ENCODE measurements at places on chromosomes 5 and 9. TPM values are rescaled to one million over a fixed set of nuclear protein-coding genes. Genes with fewer than 3 reads are reported as not detected.

- ATAC-seq = peak; percentile 70
These were observed 13.2 kb downstream of the HNRNPH1 start for GRCh38 chr5:179610109-179610902.

- ATAC-seq = no peak
These were observed 73.5 kb downstream of the SLF1 start for GRCh38 chr5:94691949-94692348.

Gene LHX2
- total RNA-seq = not detected

GRCh38 chr9:101629636-101630035, 34.9 kb upstream of the PPP3R2 start:
- no peak for ATAC-seq

DNA sequence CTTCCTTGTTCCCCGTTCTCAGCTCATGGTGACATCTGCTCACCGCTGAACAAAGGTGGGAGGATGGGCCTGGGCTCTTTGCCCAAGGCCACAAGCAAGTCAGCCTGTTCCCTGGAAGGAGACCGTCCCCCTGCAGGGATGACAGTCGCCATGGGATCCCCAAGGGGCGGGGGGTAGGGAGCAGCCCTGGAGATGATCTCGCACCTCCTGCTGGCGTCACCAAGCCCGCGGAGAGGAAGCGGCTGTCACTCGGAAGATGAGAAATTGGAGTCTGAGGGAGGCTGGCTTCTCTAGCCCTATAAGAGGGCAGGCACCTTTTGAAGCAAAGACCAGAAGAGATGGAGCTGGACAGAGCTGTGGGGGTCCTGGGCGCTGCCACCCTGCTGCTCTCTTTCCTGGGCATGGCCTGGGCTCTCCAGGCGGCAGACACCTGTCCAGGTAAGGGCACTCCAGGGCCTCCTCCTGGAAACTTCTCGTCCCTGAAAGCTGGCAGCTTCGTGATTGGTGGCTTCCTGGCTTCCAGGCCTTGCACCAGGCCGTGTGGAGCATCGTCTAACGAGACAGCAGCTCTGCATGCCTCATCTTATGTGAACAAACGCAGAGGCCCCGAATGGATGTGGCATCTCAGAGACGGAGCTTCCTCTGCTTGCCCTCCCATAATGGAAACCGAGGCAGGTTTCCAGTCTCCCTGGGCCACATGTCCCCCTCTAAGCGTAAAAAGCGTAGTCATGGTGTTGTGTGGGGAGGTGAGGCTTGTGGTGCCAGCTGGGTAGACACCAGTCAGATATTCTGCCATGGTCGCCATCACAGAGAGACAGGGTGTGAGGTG, at the start of gene FCN2:
Gene FCN2, plus strand, starts transcription at position 327 of the 829 bp plus-strand sequence. Its CDS starts 12 bp downstream, at position 339.
- ATAC-seq = no peak

Gene PCSK5
- total RNA-seq = 37.3 TPM

Gene SPINK6
- not detected for total RNA-seq

GRCh38 chr5:15367489-15367888, 132.5 kb upstream of the FBXL7 start:
- ATAC-seq = no peak

DNA sequence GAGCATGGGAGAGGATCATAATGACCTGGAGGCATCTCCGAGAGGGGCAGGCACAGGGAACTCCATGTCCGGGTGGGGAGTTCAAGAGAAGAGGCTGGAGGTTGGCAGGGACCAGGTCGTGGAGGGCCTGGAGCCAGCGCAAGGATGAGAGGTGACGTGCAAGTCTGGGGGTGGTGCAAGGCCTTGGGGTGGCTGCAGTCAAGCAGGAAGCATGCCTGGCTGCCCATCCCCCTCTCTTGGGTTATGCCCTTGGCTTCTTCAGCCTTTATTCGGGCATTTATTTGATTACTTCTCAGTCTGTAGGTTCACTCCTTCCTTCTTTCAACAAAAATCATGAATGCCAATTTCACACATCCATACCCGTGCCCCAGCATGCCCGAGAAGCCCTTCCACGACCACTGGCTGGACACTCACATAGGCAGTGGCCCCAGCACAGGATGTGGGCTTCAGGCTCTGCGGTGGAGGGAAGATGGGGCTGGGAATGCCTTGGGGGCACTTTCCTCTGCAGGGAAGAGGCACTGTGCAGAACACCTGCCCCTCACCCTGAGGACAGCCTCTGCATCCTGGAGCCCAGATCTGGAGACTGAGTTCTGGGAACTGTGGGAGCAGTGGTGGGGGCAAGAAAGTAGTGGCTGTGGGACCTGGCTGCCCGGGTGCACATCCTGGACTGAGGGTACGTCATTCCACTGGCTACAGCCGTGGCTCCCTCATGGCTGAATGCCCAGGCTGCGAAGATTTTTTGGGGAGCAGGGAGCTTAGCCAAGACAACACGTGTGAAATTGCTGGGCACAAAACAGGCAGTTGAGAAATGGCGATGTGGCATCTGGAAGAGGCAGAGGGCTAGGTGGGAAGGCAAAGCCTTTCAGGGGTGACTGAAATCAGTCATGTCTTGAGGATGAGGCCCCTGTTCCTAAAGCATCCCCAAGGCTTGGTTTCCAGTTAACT, 38.6 kb downstream of the CRB2 start:
- no peak for ATAC-seq

DNA sequence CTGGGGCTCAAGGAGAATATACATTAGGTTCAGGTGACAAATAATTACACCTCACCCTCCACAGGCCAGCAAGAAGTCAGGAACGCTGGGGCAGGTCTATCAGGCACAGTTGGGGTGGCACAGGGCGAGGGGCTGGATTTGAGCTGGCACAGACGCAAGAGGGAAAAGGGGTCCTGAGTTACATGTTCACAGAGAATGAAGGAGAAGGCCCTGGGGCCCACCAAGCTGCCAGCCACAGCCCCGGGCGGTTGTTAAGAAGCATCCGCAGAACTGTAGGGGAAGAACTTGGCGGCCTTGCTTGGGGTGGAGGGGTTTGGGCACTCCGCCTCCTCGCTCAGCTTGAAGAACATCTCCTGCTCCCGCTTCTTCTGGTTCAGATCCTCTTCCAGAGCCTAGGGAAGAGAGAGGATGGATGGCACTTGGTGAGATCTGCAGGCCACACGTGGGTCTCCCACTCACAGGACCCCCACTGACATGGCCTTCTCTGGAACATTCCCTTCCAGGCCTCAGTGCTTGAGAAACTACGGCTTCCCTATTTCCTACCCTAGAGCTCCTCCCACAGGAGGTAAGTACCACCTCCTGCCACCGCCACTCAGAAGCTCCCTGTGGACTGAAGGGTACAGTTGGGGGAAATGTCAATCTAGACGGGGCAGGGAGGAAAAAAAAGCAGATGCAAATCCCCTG, 38.3 kb upstream of the FBXW11 start:
- ATAC-seq = no peak

GRCh38 chr5:58753446-58753845, 170.6 kb downstream of the RAB3C start:
- no peak for ATAC-seq

GRCh38 chr5:112634796-112635195, 102.9 kb upstream of the APC start:
- ATAC-seq = no peak

Gene TLR4
- 10.1 TPM for total RNA-seq

DNA sequence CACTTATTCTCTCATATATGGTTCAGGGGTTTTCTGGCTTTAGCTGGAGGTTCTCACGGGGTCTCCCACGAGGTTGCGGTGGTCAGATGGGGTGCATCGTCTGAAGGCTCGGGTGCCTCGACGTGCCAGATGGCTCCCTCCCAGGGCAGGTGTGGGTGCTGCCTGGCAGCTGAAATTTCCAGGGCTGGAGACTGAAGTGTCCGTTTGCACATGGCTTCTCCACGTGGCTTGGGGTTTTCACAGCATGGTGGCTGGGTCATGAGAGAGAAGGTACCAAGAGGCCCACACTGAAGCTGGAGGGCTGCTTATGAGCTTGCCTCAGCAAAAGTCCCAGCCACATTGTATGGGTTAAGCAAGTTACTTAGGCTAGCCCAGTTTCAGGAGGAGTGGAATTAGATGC, 218.6 kb downstream of the AGTPBP1 start:
- no peak for ATAC-seq

Gene FOXD1
- total RNA-seq = 13.9 TPM

Gene FAM221B
- total RNA-seq = not detected

DNA sequence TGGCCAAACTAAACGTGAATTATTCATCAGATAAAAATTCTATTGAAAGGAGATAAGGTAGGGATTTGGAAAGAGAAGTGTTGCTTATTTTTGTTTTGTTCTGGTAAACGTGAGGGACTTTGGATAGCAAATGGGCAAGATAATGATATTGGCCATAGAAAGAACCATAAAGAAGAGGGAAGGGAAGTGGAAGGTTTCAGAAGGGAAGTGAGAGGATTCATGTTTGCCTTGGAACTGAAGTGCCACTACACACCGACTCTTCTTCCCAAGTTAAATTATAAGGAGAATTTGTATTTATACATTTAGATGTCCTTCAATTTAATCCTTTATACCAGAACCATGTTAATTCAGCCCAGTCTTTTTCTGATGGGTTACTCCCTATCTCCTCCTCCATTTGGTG, 42.1 kb upstream of the TAF11L2 start:
- no peak for ATAC-seq

- no peak for ATAC-seq
These were observed 83.5 kb downstream of the SLC1A1 start for GRCh38 chr9:4573634-4574389.
